Smooth muscle cell of the brain vasculature (primary cell): ENCODE measurements at places on chromosomes 16 and 17.

- DNase-seq: no peak
Measured at GRCh38 chr16:2194852-2195321, 1.5 kb downstream of the CASKIN1 start.

- DNase-seq: no peak
Measured at GRCh38 chr17:395179-395578, 42.6 kb upstream of the RPH3AL start.

GRCh38 chr17:927611-928461 lies 51.7 kb downstream of the NXN start:
- DNase-seq: no peak

DNA sequence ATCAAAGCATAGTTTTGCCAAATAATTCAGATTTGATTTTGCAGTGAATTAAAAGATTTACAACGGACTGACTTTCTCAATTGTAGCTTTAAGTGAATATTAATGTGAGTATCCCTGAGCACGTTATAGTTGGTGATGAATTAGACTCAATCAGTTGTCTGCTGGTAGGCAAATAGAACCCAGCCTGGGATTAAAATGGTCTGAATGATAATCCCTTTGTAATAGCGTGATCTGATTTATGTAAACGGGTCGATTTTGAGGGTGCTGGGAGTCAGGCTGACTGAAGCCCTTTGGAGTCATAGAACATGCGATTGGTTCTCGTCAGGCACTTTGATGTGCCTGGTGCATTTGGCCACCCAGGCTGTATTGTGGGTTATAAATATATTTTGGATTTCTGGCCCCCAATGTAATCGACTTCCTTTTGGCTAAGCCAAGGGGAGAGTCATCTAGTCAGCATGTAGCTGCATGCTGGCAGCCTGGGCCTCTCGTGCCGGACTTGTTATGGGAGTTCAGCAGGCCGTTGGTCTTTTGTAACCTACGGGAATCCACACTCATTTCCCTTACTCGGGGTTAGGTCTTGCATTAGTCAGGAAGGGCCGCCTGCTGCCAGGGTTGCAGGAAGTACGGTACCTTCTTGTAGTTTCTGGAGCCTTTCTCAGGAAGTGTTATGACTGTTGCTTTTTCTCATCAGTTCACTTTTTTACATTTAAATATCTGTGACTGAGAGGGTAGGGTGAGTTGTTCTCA lies 5.4 kb downstream of the PGS1 start:
- DNase-seq: peak; percentile 97

DNA sequence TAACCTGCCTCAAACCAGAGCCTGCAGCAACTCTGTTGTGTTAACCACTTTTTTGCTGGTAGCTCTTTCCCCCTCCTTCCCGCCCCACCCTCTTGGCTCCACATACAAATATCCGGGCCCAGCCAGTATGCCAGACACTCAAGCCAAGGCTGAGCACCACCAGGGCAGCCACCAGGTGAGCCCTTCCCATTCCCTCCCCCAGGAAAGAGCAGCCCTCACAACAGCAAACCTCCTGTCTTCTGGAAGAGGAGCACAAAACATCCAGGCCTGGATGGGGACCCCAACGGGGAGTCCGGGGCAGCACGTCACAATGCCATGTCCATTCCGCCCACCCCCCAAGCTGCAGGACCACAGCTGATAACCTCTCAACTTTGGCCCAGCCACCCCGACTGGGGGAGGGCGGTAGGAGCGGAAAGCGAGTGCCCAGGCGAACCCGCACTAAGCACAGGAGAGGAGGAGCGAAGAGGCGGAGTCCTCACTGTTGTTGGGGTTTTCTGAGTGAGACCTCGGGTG lies 757 bp downstream of the ORMDL3 start:
- DNase-seq: no peak

GRCh38 chr17:67063141-67063540 lies 18.8 kb downstream of the CACNG1 start:
- DNase-seq: no peak

- peak; percentile 97 for DNase-seq
Measured at GRCh38 chr17:66691644-66692420, 143.1 kb upstream of the CACNG5 start.

GRCh38 chr17:2792366-2793169 lies 3.7 kb upstream of the RAP1GAP2 start:
- no peak for DNase-seq

DNA sequence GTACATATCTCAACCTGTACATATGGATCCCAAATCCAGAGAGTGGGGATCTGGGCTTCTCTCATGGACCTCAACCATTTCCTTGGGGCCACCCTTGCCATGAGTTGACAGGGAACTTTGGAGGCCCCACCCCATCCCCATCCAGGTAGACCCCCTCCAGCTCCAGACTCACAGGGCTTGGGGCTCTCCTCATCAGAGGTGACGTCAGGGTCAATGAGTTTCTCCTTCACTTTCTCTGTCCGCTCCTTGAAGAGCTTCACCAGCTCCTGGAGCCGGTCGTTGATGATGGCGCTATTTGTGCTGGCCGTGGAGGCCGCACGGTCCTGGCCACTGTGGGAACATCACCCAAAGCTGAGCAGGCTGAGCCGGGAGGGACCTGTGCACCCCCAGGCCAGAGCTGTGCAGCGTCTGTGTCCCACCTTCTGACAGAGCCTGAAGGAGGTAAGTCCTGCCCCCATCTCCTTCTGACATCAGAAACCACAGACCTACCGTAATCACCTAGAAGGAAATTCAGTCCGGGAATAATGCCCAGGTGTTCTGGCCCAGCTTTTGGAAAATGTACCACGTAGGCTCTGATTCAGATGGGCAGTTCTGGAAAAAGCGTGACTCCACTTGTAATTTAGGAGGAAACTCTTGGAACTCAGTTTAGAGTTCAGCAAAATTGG lies 50.6 kb downstream of the CNGB1 start:
- DNase-seq: no peak

- no peak for DNase-seq
Measured at GRCh38 chr16:28218109-28218508, 6.3 kb upstream of the XPO6 start.

DNA sequence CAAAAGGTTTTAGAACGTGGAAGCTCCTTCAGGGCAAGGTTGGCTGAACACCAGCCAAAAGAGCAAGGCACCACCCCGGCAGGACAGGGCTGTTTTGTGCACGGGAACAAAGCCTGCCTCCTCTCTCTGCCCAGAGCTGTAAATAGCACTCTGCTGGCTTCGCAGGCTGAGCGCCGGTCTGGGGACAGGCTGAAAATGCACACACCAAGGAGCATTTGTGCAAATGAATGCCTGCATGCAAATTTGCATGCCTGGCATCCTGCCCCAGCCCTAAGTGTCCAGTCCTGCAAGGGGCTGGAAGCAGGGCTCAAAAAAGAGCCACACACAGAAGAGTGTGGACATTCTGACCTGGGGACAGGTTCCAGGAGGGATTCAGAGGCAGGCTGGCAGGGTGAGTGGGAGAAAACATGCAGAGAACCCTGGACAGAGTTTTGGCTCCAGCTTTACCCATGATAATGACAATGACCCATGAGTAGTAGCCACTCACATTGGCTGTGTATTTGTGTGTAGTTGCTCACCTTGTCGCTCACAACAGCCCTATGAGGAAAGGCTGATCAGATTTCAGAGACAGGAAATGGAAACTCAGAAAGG lies 11.7 kb downstream of the ABAT start:
- DNase-seq: no peak

GRCh38 chr16:84933774-84934631 lies 77.3 kb downstream of the ZDHHC7 start:
- no peak for DNase-seq

DNA sequence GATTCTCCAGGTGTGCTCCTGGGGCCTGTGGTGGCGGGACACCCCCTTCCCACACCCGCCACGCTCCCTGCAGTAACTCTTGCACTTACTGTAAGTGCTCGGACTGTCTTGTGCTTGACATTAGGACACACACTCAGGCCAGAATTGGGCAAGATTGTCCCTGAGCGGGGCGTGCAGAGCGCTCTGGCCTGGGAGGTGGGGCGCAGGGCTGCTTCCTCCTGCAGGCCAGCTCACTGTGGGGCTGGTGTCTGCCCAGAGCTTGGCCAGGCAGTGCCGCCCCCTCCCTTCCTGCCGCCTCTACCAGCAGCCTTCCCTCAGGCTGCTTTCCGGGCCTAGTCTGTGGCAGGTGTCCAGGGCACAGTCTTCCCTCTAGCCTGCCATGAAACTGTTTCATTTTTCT lies 6.1 kb upstream of the ATP6V0C start:
- no peak for DNase-seq

DNA sequence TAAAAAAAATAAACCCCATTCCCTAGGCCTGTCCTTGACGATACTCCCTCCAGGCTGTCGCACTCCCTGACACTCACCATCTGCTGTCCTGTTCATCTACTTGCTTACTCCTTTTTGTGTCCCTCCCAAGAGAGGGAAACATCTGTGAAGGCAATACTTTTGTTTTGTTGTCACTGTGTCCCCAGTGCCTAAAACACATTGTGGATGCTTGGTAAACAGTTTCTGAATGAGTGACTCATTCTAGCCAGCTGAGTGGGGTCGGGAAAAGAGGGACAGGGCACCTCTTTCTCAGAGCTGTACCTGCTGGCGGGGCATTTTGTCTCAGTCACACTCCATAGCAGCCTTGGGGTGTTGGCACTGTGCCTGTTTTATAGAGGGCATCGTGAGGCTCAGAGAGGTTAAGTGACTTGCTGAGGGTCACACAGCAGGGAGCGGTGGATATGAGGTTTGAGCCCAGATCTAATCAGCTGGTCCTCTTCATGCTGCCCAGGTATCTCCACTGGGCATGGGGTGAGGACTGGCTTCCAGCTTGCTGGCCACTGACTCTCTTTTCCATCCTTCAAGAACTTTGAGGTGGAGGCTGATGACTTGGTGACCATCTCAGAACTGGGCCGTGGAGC lies 15.6 kb downstream of the MAP2K3 start:
- DNase-seq: no peak

DNA sequence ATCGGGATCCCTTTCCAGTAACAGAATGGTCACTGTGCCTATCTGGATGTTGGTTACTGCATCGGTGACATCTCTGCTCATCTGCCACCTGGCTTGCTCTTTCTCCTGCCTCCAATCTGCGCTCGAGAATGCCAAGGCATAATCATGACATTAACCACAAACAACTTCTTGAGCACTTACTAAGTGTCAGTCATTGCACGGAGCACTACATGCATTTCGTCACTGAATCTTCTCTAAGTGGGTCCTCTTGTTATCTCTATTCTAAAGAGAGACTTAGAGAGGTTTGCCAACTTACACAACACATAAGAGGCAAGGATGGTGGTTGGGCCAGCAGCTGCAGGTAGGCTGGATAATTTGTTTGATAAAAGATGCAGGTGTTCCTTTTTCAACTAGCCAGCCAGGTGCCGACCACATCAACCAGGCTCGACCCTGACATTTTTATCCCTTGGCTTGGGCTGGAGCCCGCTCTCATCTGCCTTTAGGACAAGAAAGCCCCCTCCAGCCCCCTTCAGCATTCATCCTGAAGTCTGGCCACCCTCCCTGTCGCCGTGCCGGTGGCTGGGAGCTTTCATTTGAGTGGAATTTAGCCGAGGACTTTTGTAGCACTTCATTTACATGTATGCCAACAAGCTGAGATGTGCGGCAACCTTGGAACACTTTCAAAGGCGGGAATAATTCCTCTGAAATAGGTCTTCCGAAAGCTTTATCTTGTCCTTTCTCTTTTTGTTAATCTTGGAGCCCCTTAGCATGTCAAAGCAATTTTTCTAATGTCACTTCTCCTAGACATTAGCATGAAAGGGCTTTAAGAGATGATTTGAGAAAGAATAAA lies 89.3 kb upstream of the NKD1 start:
- no peak for DNase-seq

- DNase-seq: no peak
Measured at GRCh38 chr16:27595993-27596392, 46.0 kb downstream of the KATNIP start.

- no peak for DNase-seq
Measured at GRCh38 chr16:86584726-86585721, 6.7 kb downstream of the FOXL1 start.

- no peak for DNase-seq
Measured at GRCh38 chr17:14396547-14396946, 95.7 kb downstream of the HS3ST3B1 start.

- no peak for DNase-seq
Measured at GRCh38 chr17:56913353-56913866, 439 bp downstream of the TRIM25 start.

GRCh38 chr16:24700549-24701392 lies 28.7 kb upstream of the TNRC6A start:
- DNase-seq: peak; percentile 88
